ENCODE measurements at places on chromosomes 13 and 19.

DNA sequence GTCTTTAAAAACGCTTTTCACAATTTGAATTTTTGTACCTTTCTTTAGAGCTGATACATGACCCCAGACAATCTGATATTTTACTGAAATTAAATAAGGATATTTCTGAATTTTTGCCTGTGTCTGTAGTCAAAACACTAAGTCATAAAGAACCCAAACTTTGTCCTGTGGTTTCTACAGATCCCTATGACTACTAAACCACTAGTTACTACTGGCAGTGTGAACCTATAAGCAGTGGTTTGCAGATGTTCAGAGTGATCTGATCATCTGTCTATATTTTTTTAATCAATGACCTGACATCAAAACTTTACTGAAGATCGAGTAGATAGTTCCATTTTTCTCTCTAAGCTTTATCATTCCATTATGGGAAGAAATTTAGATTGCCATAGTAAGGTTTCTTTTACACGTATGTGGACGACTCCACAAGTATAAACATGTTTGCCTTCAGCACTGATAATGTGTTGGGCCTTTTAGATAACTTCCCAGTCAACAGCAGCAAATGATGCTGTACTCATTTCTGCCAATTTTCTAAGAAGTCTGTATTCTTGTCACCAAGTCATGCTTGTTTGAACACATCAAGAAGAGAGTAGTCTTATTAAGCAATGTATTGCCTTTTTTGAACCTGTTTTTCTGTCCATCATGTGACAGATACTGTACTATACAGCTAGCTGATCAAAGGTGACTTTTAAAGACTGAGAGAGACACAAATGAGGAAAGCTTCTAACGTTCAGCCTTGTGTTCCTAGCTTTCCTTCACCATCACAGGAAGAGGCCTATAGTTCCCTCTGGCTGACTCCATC, 21.8 kb downstream of the POLR1D start:
- DNase-seq: no peak

- no peak for DNase-seq
Observed at GRCh38 chr19:33878030-33878544, 81.4 kb downstream of the KCTD15 start.

DNA sequence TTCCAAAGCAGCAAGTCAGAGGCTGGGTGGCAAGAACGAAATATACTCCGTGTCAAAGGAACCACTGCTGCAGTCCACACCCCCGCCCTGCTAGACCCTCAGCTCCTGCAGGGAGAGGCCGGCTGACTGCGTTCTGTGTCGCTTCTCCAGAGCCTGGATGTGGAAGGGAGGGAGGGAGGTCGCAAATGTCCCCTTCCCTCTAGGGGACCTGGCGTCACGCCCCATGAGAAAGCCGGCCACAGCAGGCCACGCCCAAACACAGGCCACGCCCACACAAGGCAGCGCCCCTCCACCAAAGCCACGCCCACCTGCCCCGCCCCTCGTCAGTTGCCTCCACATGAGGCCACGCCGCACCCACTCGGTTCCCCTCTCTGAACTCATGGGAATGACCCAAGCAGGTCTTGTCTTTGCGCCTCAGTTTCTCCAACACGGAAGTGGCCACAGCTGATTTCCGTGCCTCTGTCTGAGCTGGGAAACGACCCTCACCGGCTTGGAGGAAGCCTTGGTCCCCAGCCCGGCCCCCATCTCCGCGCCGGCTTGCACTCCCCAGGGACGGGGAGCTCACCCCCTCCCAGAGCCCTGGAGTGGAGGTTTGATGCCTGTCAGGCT, 38.4 kb upstream of the TCF3 start:
- no peak for DNase-seq

DNA sequence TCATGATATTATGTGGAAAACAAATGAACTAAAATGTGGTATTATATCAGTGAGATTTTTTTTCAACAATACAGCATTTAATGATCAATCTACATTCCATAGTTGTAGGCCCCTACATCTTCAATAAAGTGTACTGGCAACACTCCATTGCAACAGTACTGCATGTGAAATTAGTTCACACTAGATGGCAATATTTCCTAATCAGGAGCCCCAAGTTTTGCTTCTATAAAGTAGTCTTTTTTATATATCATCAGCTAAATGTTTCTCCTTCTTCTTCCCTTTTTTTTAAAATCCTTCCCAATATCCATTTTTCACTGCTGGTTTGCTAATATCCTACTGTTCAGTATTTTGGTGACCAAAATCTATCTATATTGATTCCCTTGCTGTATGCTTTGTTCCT, 528.3 kb upstream of the ATXN8OS start:
- no peak for DNase-seq

- DNase-seq: no peak
Observed at GRCh38 chr13:99347911-99348451, 40.8 kb upstream of the GPR183 start.

DNA sequence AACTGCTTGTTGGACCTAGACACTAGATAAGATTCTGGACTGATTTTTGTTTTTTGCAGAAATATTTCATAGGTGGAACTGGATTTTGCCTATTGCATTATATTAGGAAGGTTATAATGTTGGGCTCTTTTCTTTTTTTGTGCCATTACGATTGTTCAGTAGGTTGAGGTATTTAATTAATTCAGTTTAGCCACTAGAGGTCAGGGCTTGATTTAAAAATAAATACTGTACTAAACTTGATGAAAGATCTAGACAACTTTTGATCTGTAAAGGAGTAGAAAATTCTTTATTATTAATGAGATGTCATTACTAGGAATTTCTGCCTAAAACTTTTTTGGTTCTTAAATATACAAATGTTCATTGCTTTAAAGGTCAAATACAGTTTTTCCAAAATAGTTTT, 15.2 kb upstream of the SUPT20H start:
- no peak for DNase-seq

All from NK-92 treated with Interleukin-12 subunit alpha and Interleukin-12 subunit beta, amount 100 ng/mL, for 24 hours (cell line).